Activated CD4-positive, alpha-beta T cell treated with anti-CD3 and anti-CD28 coated beads for 24 hours (primary cell): ENCODE measurements at places on chromosomes 12 and 14.

DNA sequence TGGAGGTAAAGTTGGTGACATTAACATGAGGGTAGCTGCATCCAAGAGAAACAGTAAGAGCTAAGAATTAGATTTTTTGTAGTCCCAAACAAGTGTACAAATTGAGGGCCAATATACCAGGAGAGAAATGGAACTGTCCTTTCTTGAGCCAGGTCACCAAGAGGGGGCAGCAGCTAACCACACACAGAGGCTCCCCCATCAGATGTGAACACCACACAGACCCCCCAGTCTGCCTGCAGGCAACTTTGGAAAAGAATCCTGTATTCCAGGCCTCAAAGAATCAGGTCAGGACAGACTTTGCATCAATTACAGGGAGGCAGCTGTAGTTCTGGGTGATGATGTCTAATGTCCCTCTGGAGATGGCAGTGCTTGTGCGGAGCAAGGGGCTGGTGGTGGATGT, 77.9 kb downstream of the SPTB start:
- DNase-seq = no peak

DNA sequence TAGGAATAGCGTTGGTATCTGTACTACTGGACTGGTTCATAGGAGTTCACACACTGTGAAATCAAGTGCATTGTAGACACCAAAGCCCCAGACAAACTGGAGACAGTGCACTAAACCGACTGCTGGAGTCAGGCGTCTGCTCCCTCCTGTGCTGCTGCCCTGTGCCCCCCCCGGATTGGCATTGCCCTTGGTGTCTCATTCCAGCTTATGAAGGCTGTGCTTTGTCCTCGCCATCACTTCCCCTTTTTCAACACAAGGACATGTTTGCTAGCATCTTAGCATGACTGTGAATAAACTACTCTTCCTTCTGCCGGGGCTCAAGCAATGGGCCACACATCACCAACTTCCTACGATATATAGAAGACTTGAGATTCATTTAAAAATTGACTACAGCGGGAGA, 84.0 kb downstream of the TMCC3 start:
- no peak for DNase-seq

DNA sequence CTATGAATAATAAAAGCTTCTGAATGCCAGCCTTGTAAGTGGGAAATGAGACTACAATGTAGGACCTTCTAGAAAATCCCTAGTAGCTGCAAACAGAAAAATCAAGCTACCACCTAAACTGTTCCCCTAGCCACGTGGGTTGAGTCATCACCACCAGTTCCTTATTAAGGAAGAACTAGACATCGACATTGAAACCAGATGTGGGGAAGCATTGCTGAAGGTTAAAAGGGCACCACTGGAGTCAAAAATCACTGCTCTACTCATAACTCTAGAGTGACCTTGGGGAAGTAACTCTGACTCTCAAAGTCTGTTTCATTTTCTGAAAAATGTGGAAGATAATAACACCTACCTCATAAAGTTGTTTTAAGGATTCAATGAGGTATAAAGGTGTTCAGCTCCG, 9.4 kb upstream of the CNIH1 start:
- no peak for DNase-seq

- DNase-seq = no peak
Observed at GRCh38 chr12:58500399-58500798, 419.9 kb downstream of the LRIG3 start.

DNA sequence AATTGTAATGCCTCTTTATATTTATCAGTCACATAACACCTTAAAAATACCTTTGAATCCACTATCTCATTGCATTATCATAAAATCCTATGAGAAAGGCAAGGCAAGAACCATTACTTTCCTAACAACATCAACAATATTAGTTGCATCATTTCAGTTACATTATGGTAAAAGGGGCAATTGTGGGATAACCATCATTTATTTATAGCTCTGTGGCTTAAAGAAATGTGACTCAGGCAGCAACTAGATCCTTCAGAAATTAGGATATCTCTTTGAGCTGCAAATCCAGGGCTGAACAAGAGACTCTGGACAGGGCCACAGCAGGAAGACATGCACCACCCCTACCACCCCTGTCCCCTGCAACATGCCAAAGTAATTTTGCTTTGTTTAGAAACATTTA, 36.4 kb downstream of the EPS8 start:
- no peak for DNase-seq

DNA sequence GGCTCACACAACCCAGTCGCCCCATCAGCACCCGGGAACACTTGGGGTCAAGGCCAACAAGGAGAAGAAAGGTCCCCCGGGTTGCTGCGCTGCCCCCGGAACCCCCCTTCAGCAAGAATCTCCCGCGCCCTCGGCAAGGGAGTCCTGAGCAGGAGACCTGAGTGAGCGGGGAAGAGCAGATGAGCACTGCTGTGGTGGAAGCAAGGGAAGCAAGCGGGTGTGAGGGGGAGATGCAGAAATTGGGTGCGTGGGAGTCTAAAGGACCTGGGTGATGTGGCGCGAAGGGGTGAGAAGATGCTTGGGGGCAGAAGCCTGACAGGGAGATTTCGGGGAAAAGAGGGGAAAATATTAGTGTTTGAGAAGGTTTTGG, 105.5 kb upstream of the PRB2 start:
- DNase-seq = no peak

DNA sequence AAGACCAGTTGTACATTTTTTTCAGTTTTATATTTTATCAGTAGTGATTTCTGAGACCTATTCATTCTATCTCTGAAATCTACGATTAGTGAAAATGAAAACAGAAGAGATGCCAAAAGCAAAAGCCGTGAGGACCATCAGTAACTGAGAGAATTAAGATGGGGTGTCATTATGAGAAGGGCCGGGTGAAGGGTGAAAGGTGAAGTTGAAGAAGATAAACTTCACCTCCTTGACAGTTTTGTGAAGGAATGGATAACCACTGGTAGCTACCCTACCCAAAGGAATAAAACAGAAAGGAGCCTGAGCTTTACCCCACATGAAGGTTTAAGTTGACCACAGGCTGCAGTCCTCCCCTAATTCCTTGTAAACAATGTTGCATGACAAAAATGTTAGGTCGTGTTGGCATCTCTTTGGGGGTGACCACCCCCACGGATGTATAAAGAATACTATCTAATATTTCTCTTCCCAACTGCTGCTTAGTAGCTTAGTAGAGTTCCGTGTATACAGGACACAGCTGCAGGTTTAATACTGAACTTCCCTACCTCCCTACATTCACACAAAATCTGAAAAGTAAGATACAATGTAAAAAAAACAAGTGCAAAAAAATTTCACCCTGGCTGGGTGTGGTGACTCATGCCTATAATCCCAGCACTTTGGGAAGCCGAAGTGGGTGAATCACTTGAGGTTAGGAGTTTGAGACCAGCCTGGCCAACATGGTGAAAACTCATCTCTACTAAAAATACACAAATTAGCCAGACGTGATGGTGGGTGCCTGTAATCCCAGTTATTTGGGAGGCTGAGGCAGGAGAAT, 23.9 kb downstream of the GPR19 start:
- DNase-seq = no peak

DNA sequence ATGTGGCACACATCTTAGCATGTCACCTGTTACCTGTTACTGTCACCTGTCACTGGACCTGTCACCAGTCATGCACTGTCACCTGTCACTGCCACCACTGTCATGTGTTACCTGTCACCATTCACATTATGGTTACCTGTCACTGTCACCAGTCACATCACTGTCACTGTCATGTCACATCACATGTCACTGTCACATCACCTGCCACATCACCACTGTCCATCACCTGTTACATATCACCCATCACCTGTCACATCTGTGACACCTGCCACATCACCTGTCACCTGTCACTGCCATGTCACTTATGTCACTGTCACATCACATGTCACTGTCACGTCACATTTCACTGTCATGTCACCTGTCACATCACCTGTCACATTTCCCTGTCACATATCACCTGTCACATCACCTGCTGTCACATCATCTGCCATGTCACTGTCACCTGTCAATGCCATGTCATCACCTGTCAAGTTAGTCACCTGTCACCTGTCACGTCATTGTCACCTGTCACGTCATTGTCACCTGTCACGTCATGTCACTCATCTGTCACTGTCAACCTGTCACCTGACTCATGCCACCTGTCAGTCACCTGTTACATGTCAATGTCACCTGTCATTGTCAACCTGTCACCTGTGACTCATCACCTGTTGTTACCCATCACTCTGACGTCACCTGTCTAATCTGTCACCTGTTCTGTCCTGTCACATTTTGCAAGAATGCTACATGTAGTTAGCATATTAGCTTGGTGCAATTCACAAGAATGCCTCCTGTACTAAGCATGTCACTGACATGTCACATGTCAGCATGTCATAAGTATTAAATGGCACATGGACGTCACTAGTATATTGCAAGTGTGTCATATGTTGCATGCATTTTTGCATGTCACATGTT, 29.0 kb upstream of the TESC start:
- no peak for DNase-seq

- DNase-seq = no peak
Observed at GRCh38 chr12:131853832-131854797, 25.9 kb downstream of the MMP17 start.

- DNase-seq = no peak
Observed at GRCh38 chr14:54785778-54786770, 116.6 kb downstream of the GCH1 start.

DNA sequence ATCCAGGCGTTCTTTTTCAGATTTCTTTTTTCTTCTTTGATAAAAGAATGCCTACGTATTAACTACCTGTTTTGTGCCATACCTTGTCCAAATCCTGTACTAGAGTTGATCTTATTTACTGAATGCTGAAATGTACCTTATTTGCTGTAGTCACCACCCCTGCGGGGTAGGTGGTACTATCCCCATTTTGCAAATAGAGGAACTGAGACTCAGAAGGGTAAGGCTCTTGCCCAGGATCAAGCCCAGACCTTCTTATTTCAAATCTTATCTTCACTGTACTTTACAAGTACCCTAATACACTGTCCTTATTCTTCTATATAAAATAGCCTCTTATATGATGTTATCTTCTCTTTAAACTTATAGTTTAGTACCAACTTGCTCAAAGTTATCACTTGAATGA, 206.5 kb downstream of the SLC41A2 start:
- no peak for DNase-seq

- DNase-seq = no peak
Observed at GRCh38 chr12:65608319-65608916, 215.9 kb upstream of the HMGA2 start.

DNA sequence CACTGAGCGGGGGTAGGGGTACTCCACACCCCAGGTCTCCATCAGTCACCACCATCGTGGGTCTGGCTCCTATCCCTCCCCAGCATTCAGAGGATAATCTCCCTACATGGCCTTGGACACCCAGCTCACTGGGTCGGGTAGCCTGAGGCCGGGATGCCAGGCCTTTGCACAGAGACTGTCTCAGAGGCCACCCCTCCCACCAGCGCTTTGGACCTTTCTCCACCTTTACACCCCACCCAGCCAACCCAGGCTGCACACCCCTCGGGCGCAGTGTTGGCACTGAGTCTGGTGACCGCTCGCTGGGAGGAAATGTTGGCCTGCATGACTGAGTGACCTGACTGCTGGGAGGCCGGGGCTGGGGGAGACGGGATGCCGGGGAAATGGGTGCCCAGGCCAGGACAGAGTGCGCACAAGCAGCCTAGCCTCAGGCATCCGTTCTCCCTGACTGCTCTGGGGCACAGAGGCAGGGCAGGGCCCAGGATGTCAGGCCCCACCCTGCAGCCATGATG, 10.6 kb upstream of the LBHD2 start:
- no peak for DNase-seq

- DNase-seq = no peak
Observed at GRCh38 chr12:43348221-43348620, 203.8 kb downstream of the ADAMTS20 start.

DNA sequence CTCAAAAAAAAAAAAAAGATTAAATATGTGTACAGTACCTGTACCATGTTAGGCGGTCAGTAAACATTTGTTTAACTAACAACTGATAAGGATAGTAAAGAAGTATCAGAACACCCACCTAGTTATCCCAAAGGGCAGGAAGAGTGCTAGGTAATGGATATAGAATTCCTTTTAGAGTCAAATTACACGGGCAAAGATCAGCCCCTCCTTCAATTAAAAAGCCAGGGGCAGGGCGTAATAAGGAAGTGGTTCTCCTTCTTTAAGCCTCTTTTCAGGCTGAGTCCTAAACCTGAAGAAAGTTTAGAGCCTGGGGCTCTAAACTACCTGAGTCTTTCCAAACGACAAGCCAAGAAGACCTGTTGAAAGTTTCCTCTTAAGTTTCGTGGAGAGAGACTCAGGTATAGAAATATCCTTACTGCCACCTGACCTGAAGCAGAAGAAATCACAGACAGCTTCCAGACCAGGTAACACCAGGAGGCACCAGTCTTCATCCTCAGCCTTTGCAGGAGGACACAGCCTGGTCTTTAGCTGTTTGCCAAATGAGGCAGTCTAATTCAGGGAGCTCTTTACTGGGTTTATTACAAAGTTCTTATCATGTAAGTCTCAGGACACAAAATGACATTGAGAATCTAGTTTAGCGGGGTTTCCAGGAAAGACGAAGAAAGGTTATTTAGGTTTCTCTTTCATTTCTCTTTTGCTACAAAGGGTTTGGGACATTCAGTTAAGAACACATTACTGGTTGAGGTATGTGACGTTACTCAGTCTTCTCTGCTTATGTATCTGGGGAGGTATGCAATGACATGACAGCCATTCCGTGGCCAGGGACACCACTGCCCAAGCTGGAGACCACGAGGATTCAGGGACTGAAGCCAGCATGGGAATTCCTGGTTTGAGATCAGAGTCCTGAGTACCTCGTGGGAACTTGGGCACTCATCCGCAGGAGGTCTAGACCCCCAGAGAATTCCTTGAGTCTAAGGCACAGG, at the start of gene BCL2L14:
BCL2L14 (plus strand) TSS at position 266 of the 983 bp plus-strand sequence. CDS start 8,367 bp downstream, outside the sequence.
- DNase-seq = no peak

GRCh38 chr12:38113991-38114390, 202.6 kb upstream of the ALG10B start:
- no peak for DNase-seq

DNA sequence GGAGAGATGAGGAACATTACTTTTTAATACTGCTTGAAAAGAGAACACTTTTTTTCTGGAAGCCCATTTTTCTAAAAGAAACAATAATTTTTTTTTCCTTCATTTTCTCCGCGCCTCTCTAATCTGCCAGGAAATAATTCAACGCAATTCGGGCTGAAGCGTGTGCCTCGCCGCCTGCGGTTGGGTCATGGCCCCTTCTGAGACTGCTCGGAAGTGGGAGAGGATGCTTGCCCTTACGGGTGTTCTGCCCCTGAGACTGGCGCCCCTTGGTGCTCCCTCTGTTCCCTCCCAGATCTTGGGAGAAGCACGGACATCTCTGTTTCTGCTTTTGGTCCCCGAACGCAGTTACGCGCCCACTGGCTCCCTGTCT, 332 bp upstream of the TBC1D30 start:
- DNase-seq = no peak

DNA sequence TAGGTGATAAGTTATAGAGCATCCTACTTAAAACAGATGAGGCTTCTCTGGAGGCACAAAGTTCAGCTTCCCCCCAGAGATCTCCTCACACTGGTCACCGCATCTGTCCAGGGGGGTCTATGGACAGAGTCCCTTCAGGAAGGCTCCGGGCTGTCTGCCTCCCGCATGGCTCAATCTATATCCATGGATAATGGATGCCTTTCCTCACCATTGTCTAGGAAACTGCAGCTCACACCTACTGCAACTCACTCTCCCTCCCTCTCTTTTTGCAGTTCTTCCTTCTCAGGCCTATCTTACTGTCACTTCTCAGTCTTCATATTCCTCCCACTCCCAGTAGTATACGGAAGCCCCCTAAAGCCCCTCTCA, 100.6 kb upstream of the BCL2L14 start:
- DNase-seq = no peak

- DNase-seq = no peak
Observed at GRCh38 chr12:47348206-47348605, 268.4 kb upstream of the AMIGO2 start.
